ENCODE measurements at places on chromosomes 16 and 17. TPM values are rescaled to one million over a fixed set of nuclear protein-coding genes. Genes with fewer than 3 reads are reported as not detected.

GRCh38 chr16:88427376-88427775, 25.7 kb upstream of the ZFPM1 start:
- peaks cover 9% of the 10 kb centered on the region for H3K4me1 ChIP-seq
- H3K27me3 ChIP-seq, result no peaks in the 10 kb centered on the region
- no peaks in the 10 kb centered on the region for H3K36me3 ChIP-seq
- no peak for DNase-seq
- no peak overlapping the region for H3K4me3 ChIP-seq

DNA sequence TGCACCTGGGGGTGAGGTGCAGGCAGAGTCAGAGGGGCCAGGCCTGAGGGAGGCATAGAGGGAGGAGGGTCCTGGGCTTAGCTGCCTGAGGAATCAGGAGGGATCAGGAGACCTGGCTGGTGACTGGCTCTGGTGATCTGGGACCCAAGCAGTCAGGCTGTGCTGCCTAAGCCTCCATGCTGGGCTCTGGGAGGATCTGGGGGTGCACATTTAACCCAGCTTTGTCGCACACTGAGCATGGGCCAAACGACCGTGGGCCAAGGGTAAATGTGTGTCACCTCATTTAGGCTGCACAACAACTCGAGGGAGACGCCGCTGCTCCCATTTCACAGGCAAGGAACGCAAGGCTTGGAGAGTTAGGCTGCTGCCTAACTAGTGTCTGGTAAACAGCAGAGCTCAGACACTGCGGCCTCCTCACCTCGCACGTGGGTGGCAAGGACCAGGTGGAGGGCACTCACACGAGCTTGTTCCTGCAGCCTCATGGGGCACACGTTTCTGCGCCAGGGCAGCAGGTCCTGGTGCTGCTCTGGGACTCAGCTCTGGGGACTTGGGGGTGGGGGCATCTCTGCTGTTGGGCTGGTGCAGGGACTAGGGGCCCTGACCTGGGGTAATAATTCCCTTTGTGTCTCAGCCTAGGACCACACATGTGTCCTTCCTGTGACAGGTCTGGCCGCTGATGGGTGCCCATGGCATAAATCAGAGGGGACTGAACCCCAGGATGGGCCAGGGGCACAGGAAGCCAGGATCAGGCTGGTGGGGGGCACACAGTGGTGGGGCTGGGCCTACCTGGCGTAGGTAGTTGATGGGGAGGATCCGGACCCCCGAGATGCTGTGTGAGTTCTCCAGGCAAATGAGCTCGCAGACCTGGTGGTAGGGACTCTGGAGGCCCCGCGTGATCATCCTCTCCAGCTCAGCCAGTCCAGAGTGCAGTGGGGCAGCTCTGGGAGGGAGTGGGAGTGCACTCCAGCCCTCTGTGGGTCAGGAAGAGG, 18.7 kb downstream of the TMEM235 start:
- peak overlapping the region; percentile 59 for H3K4me3 ChIP-seq
- no peak overlapping the region for H3K27ac ChIP-seq

- no peak overlapping the region for H3K27ac ChIP-seq
- DNase-seq, result no peak
- peaks cover 3% of the 10 kb centered on the region for H3K36me3 ChIP-seq
- no peaks in the 10 kb centered on the region for H3K27me3 ChIP-seq
- no peak overlapping the region for H3K4me3 ChIP-seq
Observed at GRCh38 chr17:14407541-14407940, 106.7 kb downstream of the HS3ST3B1 start.

GRCh38 chr17:64221679-64222078, 41.4 kb downstream of the TEX2 start:
- no peak overlapping the region for H3K4me3 ChIP-seq
- DNase-seq, result no peak
- H3K36me3 ChIP-seq, result peaks cover 2% of the 10 kb centered on the region
- H3K4me1 ChIP-seq, result peaks cover 18% of the 10 kb centered on the region
- no peak overlapping the region for H3K27ac ChIP-seq

GRCh38 chr16:81551151-81551808, 106.7 kb downstream of the CMIP start:
- H3K4me3 ChIP-seq, result peak overlapping the region; percentile 57
- no peaks in the 10 kb centered on the region for H3K27me3 ChIP-seq
- H3K36me3 ChIP-seq, result peaks cover 2% of the 10 kb centered on the region
- DNase-seq, result no peak
- peak overlapping the region; percentile 87 for H3K27ac ChIP-seq

GRCh38 chr17:46121165-46121764, 72.0 kb downstream of the KANSL1 start:
- no peak for DNase-seq
- H3K4me1 ChIP-seq, result peaks cover 74% of the 10 kb centered on the region
- H3K36me3 ChIP-seq, result peaks cover 7% of the 10 kb centered on the region
- H3K4me3 ChIP-seq, result peak overlapping the region; percentile 60

- H3K27me3 ChIP-seq, result peaks cover 41% of the 10 kb centered on the region
- no peak overlapping the region for H3K27ac ChIP-seq
- no peaks in the 10 kb centered on the region for H3K4me1 ChIP-seq
- H3K36me3 ChIP-seq, result no peaks in the 10 kb centered on the region
Observed at GRCh38 chr17:55742272-55743102, 8.4 kb upstream of the PCTP start.

DNA sequence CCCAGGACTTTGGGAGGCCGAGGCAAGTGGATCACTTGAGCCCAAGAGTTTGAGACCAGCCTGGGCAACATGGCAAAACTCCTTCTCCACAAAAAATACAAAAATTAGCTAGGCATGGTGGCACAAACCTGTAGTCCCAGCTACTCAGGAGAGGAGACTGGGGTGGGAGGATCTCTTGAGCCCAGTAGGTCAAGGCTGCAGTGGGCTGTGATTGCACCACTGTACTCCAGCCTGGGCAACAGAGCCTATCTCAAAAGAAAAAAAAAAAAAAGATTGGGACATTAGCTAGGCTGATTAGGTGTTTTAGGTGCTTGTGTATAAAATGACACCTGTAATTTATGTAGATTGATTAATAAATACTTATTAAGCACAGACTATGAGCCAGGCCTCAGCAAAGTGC, 10.1 kb downstream of the GFOD2 start:
- no peak overlapping the region for H3K4me3 ChIP-seq
- no peak for DNase-seq
- peaks cover 25% of the 10 kb centered on the region for H3K4me1 ChIP-seq
- peaks cover 8% of the 10 kb centered on the region for H3K36me3 ChIP-seq
- H3K27me3 ChIP-seq, result no peaks in the 10 kb centered on the region
- no peak overlapping the region for H3K27ac ChIP-seq

DNA sequence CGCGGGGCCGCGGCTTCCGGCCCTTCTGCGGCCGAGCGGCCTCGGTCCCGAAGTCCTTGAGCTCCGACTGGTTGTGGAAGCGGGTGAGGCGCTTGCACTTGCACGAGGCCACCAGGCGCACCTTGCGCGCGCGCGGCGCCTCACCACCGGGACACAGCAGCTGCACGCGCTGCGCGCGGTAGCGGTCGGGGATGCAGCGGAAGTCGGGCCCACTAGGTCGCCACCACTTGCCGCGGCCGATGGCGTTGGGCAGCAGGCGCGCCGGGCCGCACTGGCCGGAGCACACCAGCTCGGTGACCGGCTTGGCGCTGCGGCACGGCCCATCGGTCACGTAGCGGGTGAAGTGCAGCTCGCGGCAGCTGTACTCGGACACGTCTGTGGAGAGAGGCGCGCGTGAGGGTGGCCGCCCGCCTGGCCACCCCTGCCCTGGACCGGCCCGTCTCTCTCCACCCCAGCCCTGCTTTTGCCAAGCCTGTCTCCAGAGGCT, 3.2 kb downstream of the SOST start:
- H3K27ac ChIP-seq, result no peak overlapping the region
- H3K4me1 ChIP-seq, result peaks cover 3% of the 10 kb centered on the region
- H3K4me3 ChIP-seq, result no peak overlapping the region
- peaks cover 5% of the 10 kb centered on the region for H3K36me3 ChIP-seq

GRCh38 chr17:79026376-79027273, 2.7 kb downstream of the C1QTNF1 start:
- peaks cover 43% of the 10 kb centered on the region for H3K27me3 ChIP-seq
- H3K4me1 ChIP-seq, result peaks cover 8% of the 10 kb centered on the region
- no peak for DNase-seq
- H3K4me3 ChIP-seq, result peak overlapping the region; percentile 41

DNA sequence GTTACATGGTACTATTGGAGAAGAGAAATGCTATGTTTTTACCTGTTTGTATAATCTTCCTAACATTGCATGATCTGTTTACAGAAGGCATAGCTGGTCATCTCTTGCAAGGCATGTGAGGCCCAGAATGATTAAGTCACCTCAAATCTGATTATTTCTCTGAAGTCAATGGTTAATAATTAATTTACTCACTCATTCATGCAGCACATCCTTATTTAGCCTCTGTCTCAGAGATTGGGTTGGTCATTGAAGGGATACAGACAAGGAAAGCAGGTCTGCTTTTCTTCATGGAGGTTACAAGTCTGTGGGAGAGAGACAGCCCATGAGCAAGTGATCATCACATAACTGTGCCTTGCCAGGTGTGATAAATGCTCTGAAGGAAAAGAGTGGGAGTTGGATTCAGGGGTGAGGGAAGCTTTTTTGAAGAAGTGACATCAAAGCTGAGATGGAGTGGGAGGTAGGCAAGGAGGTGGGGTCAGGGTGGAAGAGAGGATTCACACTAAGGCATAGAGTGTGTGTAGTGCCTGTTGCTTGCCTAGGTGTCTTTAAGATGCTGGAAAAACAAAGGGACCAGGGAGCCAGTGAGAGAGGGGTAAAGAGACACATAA, 16.3 kb upstream of the RBFOX1 start:
- H3K4me1 ChIP-seq, result no peaks in the 10 kb centered on the region
- H3K36me3 ChIP-seq, result no peaks in the 10 kb centered on the region
- H3K27ac ChIP-seq, result no peak overlapping the region
- no peak for DNase-seq
- no peaks in the 10 kb centered on the region for H3K27me3 ChIP-seq

DNA sequence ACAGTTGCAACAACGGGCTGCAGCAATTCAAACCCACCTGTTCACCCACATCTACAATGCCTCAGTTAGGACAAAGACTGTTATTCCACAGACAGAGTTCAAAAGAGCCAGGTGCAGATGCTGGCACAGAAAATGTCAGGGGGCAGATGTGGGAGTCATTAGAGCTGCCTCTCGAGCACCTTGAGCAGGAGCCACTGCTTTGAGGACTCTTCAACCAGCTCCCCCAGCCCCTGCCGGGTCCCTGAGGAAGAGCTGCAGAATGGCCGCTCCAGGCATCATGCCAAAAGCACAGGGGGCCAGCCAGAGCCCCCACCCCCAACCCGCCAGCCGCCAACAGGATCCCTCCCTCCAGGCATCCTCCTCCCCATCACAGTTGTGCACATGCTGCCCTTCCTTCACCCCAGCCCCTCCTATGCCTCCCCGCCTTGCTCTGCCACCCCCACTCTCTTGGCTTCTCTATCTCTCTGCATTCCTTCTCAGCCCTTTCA, 20.8 kb downstream of the C17orf67 start:
- no peaks in the 10 kb centered on the region for H3K27me3 ChIP-seq
- no peak for DNase-seq
- H3K4me1 ChIP-seq, result peaks cover 6% of the 10 kb centered on the region
- H3K36me3 ChIP-seq, result peaks cover 2% of the 10 kb centered on the region
- H3K27ac ChIP-seq, result peak overlapping the region; percentile 60
- no peak overlapping the region for H3K4me3 ChIP-seq

DNA sequence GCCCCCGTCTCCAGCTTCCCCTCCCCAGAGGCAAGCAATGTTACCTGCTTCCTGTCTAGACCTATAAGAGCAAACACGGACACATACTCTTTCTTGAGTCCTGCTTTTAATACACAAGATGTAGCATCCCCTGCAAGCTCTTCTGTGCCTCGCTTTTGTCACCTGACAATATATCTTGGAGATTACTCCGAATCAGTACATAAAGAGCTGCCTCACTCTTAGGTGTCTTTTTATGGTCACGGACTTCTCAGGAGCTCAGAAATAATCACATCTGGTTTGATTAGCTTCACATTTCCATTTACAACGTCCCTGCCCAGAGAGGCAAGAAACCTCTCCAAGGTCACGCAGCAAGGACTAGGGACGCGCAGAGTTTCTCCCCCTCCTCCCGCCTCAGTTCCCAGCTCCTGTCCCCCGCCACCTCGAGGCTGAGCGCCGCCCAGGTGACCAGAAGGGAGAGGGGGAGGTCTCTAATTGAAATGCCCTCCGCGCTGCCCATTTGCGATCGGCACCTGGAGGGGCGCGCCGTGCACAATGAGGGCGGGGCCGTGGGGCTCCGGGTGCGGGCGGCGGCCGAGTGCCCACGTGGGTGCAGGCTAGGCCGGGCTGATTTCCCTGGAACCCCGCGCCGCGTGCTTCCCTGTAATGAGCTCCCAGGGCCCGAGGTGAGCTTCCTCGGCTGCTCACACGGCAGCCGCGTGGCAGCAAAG, 13.8 kb upstream of the SEZ6 start:
- peaks cover 7% of the 10 kb centered on the region for H3K36me3 ChIP-seq
- DNase-seq, result no peak
- no peak overlapping the region for H3K27ac ChIP-seq
- H3K4me1 ChIP-seq, result peaks cover 10% of the 10 kb centered on the region

- H3K36me3 ChIP-seq, result peaks cover 3% of the 10 kb centered on the region
- H3K27ac ChIP-seq, result no peak overlapping the region
- H3K4me3 ChIP-seq, result no peak overlapping the region
- peaks cover 9% of the 10 kb centered on the region for H3K4me1 ChIP-seq
- DNase-seq, result no peak
Observed at GRCh38 chr17:13590441-13590840, 11.3 kb downstream of the HS3ST3A1 start.

- H3K27ac ChIP-seq, result no peak overlapping the region
- no peak overlapping the region for H3K4me3 ChIP-seq
- H3K27me3 ChIP-seq, result no peaks in the 10 kb centered on the region
- no peaks in the 10 kb centered on the region for H3K36me3 ChIP-seq
- DNase-seq, result no peak
Observed at GRCh38 chr17:40306395-40306794, 2.6 kb upstream of the RARA start.

DNA sequence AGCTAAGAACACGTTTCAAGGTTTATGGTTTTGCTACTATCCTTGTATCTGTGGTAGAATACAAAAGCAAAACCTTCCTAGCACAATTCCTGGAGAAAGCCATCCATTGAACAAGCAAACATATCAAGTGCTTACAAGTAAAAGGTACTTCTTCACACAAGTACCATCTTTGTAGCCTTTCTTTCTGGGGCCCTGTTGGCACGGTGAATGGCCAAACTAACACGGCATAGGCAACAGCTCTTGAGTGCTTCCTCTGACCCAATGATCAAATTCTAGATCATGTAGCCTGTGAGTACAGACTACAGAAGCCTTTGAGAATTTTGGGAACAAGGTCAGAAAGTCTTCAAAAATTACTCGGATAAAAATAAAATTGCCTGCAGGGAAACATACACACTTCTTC, 57.9 kb downstream of the ANKFY1 start:
- peaks cover 15% of the 10 kb centered on the region for H3K4me1 ChIP-seq
- no peak overlapping the region for H3K4me3 ChIP-seq
- peaks cover 17% of the 10 kb centered on the region for H3K36me3 ChIP-seq

- H3K4me1 ChIP-seq, result peaks cover 19% of the 10 kb centered on the region
- H3K27ac ChIP-seq, result no peak overlapping the region
- H3K36me3 ChIP-seq, result no peaks in the 10 kb centered on the region
- no peak overlapping the region for H3K4me3 ChIP-seq
- H3K27me3 ChIP-seq, result no peaks in the 10 kb centered on the region
Observed at GRCh38 chr17:27579897-27580321, 51.1 kb upstream of the LGALS9 start.

Gene FMNL1
- 550 TPM for total RNA-seq

Gene DNASE1L2
- total RNA-seq, result 0.42 TPM

Gene GNG13
- not detected for total RNA-seq

Gene TIMP2
- 6.7 TPM for total RNA-seq

Gene ZSCAN10
- 0.12 TPM for total RNA-seq

Gene PRAC1
- total RNA-seq, result not detected

Gene DYNLRB2
- total RNA-seq, result not detected

Gene TSNAXIP1
- total RNA-seq, result 0.63 TPM

Gene CFAP119
- 1.1 TPM for total RNA-seq

Gene NPIPA2
- 4.1 TPM for total RNA-seq
